ENCODE measurements at places on chromosomes 7 and 10.

DNA sequence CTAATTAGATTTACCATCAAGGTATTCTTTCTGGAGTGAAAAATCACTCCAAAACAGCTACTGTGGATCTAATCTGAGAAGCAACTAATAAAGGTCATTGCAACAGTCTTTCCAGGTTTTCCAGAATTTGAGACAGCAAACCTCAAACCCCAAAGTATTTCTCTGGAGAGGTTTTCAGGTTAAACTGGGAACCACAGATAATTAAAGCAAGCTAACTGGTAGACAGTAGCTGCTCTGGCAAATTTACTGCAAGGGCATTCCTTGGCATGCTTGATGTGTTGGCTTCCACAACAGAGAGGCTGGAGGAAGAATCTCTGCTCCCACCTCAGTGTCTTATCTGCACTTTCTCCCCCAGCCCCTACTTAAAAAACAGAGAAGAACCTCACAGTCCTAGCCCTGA, 140.0 kb upstream of the NRBF2 start:
- no peak for DNase-seq

GRCh38 chr10:28384557-28384956, 81.7 kb upstream of the MPP7 start:
- no peak for DNase-seq

GRCh38 chr7:16564909-16565426, 38.3 kb downstream of the LRRC72 start:
- DNase-seq, result peak; percentile 7

GRCh38 chr10:22438711-22439110, 93.4 kb downstream of the SPAG6 start:
- no peak for DNase-seq

GRCh38 chr10:8092428-8092827, 37.9 kb downstream of the GATA3 start:
- no peak for DNase-seq

DNA sequence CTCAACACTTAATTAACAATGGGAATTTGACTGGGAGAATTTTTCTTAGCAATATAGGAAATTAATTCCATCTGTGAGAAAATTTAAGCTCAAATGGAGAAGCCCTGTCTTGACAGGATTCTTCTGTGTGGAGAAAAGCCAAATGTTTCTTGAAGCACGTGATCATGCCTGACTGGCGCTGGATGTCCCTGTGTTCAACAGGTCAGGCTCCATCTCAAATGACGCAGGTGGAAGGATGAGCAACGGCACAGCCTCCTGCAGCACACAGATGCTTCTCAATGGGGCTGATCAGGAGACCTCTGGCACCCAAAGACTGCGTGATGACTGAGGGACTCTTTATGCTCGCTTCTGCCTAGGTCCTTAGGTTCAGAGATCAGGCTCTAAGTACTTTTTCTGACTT, 143.8 kb downstream of the RSU1 start:
- DNase-seq, result no peak

DNA sequence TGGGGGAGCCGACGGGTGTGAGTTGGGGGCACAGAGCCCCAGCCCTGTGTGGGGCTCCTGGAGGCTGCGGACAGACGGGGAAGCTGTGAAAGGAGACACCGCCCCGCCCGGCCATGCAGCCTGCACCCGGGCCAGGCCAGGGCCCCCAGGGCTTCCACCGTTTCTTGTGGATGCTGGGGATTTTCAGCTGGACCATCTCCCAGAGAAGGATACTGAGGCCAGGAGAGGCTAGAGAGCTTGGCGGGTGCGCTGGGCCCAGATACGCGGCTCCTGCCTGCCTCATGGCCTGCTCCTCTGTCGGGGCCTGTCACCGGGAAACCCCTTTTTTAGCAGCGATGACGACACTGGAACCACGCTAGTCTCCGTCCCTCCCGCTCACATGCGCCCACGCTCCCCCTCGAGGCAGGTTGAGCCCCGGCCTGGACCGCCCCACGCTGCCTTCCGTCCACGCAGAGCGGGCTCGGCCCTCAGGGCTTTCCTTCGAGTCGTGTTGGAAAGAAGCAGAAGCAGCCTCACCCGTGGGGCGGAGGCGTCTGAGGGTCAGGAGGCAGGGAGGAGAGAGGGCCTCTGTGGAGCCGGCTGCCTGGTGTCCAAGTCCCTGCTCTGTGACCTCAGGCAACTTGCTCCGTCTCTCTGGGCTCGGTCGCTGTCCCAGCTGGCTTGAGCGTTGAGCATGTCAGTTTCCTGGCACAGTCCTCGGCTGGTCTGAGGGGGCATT, 11.7 kb downstream of the TMEM184A start:
- no peak for DNase-seq

DNA sequence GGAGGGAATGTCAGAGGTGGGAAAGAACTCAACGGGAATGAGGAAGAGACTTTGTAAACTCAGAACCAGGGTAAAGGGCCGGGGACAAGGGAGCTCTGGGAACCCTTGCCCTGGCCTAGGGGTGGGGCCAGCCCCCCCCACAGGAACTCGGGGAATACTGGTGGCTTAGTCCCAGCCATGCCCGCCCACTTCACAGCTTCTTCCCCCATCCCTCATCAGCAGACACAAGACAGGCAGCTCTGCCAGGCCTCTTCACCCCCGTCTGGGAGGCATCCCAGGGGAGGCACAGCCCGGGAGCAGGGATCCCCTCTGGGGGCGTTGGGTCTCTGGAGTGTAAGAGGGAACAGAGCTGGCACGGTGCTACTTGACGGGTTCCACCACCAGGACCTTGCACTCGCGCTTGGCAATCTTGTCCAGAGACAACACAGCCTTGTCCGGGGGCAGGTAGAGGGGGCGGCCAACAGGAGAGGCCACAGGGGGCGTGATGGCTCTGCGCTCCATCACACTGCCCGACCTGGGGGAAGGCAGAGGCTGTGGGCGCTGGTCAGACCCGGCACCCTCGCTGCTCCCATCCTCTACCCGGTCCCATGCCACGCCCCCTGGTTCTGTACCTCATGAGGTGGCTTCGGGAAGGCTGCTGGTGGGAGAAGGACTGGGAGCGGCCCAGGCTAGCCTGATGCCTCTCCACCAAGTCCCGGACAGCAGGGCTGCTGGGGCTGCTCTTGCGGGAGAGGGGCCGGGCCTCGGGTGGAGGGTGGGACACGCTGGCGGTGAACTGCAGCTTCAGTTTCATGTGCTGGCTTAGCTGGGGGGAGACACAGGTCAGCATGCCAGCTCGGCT, 3.7 kb downstream of the TRAPPC14 start:
- no peak for DNase-seq

DNA sequence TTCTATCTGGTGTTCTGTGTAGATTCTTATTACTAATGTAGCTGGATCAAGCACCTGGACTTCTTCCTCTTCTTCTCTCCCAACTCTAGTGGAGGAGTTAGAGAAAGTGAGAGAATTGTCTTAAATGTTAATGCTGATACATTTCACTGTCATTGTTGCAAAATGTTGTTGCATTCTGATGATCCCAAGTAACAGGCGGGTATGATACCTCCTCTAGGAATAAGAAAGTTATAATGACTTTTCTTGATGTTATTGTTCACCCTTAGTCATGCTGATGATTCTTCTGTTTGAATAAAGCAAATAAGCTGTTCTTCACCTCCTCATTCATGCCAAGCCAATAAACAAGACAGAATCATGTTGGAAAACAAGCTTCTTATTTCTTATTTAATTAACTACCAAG, 9.1 kb downstream of the CHRM2 start:
- DNase-seq, result no peak

DNA sequence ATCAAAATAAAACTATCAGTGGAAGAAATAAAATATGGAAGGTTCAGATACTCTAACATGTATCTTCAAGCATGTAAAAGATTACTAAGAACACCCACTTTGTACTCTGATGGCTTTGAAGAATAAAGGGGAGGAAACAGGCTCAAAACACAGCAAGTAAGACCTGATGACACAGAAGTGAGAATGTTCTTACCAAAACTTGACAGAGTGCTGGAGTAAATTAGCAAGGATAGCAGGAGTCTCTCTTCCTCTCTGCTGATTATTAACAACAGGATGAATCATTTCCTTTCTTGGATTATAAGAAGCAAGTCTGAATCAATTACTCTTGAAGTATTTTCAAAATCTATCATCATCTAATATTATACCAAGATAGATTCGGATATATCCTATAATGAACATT, 47.5 kb downstream of the GLI3 start:
- DNase-seq, result no peak

DNA sequence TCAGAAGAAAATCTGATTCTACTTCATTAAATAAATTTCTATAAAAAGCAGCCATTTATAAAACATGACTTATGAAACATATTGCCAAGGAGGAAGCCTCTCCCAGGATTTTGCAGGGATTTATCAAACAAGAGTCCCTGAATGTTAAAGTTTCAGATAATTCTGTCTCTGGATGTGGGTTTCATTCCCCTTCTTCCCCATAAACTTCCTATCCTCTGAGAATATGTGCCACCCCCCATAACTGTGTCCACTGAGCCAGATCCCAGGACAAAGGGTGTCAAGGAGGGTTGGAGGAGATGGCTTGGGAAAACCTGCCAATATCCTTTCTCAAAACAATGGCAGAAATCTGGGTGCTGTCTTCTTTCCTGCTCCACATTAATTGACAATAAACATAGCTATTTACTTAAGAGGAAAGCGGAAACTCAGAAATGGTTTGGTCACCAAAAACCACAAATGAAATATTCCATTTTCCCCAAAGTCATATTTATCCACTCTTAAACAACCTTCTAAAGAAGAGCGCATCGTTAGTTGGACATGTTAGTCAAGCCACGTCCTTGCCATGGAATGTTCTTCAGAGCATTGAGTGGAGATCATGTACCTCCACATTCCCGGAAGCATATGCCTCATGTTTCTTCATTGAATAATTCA, 54.3 kb upstream of the AKR1E2 start:
- no peak for DNase-seq

DNA sequence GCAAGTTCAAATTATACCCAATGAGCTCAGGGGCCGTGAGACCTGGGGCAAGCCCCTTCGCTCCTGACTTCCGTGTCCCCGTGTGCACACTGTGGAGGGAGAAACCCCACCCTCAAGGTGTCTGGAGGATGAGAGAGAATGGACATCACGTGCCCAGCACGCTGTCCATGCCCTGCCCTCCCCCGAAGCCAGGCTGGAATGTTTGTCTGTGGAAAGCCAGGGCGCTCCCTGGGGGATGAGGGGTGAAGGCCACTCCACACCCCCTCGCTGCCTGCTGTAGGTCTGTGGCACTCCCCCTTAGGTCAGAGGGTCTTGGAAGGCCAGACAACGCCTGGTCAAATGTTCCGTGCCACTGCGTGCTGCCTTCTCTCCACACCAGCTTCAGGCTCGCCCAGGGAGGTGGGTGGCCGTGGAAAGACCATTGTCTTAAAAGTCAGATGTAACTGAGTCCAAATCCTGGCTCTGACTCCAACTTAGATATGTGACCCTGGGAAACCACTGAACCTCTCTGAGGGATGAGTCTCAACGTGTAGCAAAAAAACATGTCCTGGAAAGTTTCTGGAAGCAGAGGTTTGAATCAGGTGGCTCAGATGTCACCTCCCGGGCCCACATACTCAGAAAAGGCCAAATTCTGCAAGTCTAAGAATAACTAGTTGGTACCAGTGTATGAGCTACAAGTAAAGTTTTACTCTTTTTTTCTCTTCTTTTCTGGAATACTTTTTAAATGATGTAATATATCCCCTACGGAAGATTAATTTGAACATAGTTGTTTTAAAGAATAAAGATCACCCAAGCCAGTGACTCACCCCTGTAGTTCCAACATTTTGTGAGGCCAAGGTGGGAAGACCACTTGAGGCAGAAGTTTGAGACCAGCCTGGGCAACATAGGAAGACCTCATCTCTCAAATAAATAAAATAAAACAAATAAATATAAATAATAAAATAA, 24.9 kb downstream of the RCC1L start:
- no peak for DNase-seq

- DNase-seq, result no peak
Measured at GRCh38 chr10:52778511-52779392, 6.2 kb upstream of the MBL2 start.

DNA sequence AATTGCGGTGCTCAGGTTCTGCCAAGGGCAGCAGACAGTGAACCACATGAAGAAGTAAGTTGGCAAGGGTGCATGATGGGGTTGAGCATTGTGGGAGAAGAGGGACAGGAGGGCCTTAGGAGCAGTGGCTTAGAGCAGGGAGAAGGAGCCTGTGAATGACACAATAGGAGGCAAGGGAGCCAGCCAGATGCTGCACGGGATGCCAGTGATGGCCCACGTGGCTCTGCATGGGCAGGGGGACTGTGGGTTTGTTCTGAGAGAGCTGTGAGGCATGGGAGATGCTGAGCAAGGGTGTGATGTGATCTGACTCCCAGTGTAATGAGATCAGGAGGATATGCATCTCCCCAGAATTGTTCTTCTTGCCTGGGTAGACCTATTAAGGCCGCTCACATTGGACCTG, 60.9 kb downstream of the C10orf90 start:
- no peak for DNase-seq

DNA sequence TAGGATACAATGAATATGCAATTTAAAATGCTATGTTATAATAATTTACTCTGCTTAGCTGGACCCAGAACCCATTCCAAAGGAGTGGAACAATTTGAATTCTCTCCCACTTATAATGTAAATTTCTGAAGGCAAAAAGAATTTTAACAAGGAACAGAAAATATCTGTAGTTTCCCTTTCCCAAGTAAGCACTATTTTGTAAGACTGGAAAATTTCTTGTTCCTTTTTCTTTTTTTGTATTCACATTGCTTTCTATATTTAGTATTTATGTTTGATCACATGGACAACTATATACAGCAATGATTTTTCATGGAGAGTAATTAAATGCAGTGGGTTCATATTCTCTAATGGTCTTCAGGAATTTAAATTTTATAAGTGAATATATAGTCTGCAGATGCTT, 127.4 kb downstream of the GPR85 start:
- no peak for DNase-seq

GRCh38 chr10:20228729-20229128, 412.5 kb downstream of the PLXDC2 start:
- DNase-seq, result no peak

DNA sequence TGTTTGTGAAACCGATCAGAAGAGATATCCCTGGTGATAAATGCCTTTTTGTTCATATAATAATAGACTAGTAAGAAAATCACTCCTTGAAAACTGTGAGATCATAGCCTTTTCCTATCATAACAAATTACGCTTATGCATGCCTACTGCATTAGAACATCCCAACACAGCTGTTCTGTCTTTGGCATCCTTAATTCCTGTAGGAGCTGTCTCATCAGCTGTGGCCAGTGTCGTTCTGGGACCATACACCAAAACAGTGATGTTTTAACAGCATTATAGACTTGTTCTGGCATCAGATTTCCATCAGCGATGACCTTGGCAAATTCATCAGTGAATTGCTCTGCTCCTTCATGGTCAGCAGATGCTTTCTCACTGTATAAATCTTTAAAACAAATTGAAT, 423.6 kb upstream of the LRGUK start:
- DNase-seq, result peak; percentile 14

GRCh38 chr10:16933783-16934182, 116.6 kb upstream of the RSU1 start:
- DNase-seq, result no peak

Data from urinary bladder (tissue), 4 donors.